ENCODE measurements at places on chromosomes 2 and 18.
A peak's percentile ranks its signal among the peaks of the same experiment; 100 is the strongest.

GRCh38 chr2:127640082-127641072 lies 5.6 kb upstream of the GPR17 start:
- DNase-seq = no peak

GRCh38 chr18:70536370-70537062 lies 247.7 kb downstream of the SOCS6 start:
- DNase-seq = no peak

GRCh38 chr2:78541451-78542267 lies 483.8 kb upstream of the REG3G start:
- DNase-seq = no peak

- DNase-seq = no peak
Observed at GRCh38 chr18:55857956-55858355, 270.0 kb upstream of the TCF4 start.

DNA sequence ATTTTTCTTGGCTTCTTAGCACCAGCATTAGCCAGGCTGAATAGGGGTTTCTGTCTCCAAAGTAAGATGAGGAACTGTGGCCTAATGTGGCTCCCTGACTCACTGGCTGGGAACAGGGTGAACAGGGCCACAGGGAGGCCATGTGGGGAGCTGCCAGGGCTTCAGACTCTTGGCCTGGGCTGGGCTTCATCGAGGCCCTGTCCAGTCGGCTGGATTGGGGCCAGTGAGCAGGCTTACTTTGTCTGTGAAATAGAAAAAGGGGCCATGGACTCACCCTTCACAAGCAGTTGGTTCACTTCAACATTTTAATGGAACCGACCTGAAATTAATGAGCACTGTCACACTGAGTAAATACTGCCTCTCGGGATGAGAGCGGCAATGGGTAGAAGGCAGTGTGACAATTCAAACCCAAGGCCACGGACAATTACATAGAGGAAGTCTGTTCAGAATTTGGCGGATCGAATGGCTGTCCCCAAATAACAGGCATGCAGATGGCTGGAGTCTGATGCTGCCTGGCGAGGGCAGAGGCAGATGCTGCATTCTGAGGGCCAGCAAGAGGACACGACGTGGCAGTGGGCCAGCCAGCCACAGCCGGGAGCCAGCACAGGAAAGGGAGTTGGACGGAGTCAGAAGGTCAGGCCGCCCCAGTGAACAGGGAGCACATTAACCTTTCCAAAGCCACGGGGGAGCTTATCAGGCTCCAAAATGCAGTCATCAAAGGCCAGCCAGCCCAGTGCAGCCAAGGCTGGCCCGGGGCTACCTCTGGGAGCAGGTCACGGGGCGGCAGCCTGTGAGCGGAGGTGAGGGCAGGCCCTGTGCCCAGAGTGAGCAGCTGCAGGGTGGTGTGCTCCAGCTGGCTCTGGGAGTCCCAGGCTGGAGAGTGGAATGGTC lies 146.6 kb upstream of the REV1 start:
- DNase-seq = peak; percentile 22

GRCh38 chr18:12406371-12407111 lies 1.2 kb upstream of the PRELID3A start:
- DNase-seq = no peak

DNA sequence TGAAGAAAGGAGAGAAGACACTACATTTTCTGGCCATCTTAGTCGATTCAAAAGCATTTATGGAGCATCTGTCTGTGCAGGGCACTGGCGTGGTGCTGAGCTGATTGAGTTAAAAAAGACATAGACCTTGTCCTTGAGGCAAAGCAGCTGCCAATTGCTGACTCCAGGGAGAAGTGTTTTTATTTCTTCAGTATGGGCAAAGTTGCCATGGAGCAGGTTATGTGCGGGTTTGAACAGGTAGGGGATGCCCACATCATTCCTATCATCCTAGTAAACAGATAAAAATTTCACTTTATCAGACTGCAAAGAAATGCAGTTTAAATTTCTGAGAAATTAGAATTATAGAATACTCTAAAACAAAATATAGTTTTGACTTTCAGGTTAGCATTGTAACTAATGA lies 125.8 kb downstream of the NUP35 start:
- DNase-seq = no peak

DNA sequence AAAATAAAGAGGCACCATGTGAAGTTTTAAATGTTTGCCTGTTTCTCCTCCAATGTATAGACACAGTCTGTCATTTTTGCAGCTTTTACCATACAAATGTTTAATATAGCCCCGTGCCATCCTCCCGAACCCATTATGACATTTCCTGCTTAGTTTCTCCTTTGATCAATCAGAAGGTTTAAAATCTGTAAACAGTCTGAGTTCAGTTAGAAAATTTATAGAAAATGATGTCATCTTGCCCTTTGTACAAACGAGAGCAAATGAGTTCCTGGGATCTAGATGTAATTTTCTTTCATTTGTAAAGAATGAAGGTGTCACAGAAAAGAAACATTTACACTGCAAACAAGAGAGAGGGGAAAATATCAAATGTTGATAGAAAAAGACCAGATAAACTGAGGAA lies 62.7 kb upstream of the NFU1 start:
- DNase-seq = no peak

DNA sequence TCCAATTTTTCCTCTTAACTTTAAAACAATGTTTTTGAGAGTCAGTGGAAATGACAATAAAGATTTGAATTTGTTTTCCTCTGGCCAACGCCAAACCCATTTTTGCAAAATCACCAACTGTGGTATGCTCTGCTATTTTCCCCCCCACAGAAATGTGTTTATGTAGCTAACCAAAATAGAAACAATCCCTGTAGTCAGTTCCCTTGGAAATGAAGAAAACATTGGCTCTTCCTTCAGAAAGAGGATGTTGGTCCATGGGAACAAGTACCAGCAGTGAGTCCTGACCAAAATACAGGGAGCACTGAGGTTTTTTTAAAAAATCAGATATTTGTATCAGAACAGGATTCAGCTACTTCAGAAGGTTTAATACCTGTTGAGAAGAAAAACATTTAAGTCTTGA lies 65.3 kb downstream of the SLC40A1 start:
- peak; percentile 78 for DNase-seq

DNA sequence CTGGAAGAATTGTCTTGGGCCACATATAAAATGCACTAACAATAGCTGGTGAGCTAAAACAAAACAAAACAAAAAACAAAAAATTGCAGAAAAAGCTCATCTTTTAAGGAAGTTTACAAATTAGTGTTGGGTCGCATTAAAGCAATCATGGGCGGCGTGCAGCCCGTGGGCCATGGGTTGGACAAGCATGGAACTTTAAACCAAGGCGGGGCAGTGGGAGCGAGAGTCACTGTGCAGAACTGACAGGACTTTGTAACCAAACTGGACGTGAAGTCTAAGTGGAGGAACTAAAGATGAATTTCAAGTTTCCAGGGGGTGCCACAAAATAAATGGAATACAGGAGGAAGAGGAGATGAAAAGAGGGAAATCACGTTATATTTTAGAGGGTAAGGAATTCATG lies 80.7 kb downstream of the PSMG2 start:
- DNase-seq = no peak

GRCh38 chr2:156311976-156312375 lies 20.5 kb downstream of the NR4A2 start:
- DNase-seq = no peak

GRCh38 chr18:66662632-66663031 lies 58.7 kb upstream of the CDH19 start:
- DNase-seq = no peak

DNA sequence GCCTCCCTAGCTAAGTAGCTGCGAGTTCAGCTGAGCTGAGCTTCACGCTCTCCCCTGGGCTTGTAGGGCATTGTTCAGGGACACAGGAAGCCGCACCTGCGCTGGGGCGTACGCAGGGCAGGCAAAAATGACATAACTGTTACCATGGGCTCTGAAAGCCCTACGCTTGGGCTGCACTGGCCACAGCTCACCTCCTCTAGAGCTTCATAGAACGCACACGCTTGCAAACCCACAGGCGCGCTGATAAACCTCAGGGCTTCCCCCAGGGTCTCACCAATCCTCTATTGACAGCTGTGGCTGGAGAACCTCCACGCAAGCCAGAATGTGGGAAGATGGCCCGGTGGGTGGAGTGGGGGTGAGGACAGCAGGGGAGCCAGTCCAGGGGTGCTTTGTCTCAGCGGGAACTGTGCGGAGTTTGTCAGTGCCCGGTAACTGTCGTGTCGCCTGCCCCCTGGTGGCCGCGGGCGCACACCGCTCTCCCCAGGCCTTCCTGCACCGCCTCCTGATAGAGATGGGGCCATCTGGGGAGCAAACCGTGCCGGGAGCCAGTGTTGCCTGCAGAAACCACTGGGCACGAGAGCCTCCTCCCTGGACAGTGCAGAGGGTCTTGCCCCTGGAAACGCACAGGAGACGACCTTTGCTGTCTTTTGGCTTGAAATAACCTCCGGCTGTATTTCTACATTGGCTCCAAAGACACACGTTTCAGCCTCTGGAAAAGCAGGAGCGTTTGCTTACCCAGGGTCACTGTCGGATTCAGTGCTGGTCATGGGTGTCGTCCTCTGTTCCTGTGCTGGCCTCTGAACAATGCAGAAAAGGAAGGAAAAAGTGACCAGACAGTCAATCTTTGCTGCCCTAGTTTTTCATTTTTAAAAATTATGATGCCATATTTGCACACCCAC lies 17.0 kb upstream of the CIDEA start:
- peak; percentile 51 for DNase-seq

DNA sequence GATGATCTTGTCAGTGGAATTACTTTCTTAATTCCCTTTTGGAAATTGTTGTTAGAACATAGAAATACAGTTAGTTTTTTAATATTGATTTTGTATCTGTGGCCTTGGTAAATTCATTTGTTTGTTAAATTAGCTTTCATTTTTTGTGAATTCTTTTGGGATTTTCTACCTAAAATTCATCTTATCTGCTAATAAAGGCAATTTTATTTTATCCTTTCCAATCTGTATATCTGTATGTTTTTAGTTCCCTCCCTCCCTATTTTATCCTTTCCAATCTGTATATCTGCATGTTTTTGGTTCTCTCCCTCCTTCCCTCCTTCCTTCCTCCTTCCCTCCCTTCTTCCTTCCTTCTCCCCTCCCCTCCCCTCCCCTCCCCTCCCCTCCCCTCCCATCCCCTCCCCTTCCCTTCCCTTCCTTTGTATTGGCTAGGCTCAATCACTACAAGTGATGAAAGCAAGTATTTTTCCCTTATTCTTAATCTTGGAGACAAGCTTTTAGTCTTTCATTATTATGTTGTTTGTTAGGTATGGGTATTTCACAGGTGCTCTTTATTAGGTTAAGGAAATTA lies 244.4 kb downstream of the ALK start:
- no peak for DNase-seq

- no peak for DNase-seq
Observed at GRCh38 chr18:39872651-39873050, 2082.4 kb upstream of the PIK3C3 start.

- DNase-seq = peak; percentile 29
Observed at GRCh38 chr2:108612153-108612513, 77.9 kb downstream of the LIMS1 start.

- DNase-seq = peak; percentile 3
Observed at GRCh38 chr18:60892441-60892840, 440.8 kb upstream of the CDH20 start.

DNA sequence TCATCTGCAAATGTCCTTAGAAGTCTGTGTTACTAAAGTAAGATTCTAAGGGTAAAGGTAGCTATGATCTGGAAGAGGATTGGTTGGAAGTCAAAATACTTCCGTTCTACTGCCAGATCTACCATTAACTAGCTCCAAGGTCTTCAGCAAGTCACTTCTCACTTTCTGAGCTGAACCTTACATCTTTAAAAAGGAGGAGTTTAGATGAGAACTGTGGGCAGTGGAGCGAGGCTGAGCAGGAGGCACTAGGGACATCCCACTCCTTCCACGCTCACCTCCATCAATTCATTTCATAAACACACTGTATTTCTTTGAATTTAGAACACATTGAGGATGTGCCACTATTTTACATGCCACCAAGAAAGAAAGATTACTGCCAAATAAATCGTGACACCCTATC lies 143.0 kb downstream of the ABCA12 start:
- no peak for DNase-seq

All from AG10803 (cell line).